ENCODE measurements at places on chromosomes 5 and 9.

GRCh38 chr5:119945691-119946090 is 316.3 kb downstream of the FAM170A start:
- no peak for DNase-seq

GRCh38 chr5:172111852-172112225 is 76.2 kb downstream of the STK10 start:
- DNase-seq: no peak

GRCh38 chr5:142040285-142040684 is 27.5 kb upstream of the GNPDA1 start:
- no peak for DNase-seq

DNA sequence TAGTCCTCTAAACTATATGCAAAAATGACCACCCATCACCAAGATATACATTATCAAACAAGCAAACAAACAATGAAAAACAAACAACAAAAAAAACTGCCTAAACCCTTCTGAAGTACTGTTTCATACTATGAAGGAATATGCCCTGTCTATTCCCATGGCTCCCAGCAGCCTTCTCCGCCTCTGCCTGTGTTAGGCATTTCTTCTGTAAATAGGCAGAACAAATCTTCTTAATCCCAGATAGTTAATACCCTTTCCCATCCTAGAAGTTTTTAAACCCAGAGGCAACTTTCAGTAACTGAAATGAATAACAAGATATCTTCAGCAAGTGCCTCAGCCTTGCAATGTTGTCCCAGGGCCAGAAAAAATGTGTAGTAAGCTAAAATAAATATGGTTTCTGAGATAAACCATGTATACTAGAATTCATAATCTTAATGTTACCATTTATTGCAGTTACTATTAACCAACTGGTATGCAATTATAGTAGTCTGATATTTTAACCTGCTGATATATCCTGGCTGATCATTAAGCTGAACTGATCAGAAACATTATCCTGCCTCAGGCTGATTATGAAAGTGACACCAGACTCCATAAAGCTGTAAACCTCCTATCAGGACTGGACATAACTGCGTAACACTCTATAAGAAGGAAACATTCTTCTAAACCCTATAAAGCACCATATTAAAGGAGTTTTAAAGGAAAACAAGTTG is 68.5 kb downstream of the ANKRD31 start:
- DNase-seq: no peak

GRCh38 chr5:78405829-78406750 is 45.7 kb downstream of the SCAMP1 start:
- DNase-seq: no peak

GRCh38 chr5:144237851-144238250 is 67.2 kb downstream of the KCTD16 start:
- no peak for DNase-seq

DNA sequence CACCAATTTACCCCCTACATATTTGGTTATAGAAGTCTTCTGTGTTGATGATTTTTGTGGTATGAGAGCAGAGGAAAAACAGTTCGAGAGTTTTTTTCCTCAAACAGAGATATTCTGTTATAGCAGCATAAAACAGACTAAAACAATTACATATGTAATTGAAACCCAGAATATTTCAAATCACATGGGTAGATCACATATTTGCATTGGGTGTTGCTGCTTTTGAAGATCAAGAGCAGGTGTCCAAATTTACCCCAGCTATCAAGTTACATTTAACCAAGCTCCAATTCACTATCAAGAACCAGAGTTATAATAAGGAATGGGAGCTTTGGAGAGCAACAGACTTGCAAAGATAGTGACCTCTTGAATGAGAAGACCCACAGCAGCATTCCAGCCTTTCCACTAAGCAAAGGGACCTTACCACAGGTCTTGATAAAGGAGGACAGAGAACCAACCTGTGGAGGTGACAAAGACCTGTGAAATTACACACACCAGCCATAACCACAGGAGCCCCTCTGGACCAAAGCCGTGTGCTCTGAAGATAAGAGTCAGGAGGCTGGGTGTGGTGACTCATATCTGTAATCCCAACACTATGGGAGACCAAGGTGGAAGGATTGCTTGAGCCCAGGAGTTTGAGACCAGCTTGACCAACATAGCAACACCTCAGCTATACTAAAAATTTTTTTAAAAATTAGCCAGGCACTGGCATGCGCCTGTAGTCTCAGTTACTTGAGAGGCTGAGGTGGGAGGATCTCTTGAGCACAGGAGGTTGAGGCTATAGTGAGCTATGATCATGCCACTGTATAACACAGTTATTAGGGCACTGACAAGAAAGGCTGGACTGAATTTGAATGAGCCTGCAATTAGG is 4.0 kb upstream of the CCL28 start:
- no peak for DNase-seq

GRCh38 chr5:71810023-71810422 is 90.9 kb downstream of the CARTPT start:
- DNase-seq: no peak

- DNase-seq: peak; percentile 51
Observed at GRCh38 chr5:107389130-107389774, 281.5 kb downstream of the EFNA5 start.

- no peak for DNase-seq
Observed at GRCh38 chr9:38053697-38054461, 15.1 kb downstream of the SHB start.

DNA sequence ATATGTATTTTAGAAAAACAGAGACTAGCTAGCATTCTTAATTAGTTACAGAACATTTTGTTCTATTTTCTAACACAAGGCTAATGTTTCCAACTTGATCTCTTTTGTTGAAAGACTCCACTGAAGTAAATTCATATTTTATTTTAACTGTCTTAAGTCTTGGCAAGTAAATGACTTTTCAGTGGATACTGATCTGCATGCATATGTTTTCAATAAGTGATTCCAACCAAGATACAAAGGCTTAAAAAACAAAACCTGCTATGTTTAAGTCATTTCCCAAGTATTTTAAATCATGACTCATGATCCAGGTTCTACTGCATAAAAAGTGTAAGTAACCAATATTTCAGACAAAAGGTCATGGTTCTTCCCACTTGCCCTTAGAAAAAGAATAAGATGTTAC is 5.7 kb downstream of the CDO1 start:
- no peak for DNase-seq

DNA sequence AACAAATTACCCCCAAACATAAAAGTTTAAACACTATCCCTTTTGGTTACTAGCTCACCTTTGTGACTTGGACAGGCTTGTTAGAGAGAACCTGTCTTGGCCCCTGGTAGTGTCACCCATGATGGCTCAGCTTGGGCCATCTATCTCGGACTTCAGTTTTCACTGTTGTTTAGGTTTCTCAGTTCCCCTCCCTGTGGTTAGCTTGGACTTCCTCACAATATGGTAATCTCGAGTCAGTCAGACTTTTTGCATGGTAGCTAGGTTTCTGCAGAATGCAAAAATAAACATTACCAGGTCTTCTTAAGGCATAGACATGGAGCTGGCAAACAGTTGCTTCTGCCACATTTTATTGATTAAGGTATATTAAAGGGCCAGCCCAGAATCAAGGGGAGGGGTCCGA is 324.3 kb upstream of the RORB start:
- DNase-seq: no peak

DNA sequence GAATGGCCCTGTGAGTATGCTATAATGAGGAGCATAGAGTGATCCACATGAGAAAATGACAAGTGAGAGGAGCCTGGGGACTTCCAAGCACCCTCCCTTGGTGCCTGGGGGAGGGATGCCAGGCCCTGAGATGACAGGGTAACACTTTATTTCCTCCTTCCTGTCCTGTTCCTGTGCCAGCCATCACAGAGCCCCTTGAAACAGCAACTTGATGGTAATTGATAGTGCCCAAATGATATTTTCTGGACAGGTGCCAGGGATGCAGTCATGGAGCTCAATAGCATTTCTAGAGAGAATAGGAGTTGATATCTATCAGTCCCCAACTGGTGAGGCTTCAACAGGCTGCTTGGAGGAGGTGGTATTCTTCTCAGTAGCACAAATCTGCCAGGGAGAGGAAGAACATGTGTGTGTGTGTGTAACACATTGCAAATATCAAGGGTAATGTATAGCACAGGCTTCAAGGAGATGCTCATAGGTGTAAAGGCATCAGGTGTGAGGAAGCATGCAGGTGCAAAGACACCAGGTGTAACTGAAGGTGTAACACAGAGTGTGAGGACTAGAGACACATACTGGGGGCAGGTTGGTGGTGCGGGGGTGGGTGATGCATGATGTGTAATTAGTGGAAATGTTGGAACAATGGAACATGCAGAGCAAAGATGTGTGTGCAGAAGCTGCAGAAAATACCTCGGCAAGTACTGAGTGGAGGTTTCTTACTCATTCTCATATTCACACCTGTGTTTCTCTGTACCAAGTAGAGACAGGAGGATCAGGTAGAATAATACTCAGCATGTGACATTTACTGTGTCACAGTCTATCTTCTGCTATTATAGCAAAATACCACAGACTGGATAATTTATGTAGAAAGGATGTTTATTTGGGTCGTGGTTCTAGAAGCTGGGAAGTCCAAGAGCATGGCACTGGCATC is 18.1 kb upstream of the WWC1 start:
- no peak for DNase-seq

- DNase-seq: no peak
Observed at GRCh38 chr5:65075623-65076250, 307.0 kb downstream of the CWC27 start.

DNA sequence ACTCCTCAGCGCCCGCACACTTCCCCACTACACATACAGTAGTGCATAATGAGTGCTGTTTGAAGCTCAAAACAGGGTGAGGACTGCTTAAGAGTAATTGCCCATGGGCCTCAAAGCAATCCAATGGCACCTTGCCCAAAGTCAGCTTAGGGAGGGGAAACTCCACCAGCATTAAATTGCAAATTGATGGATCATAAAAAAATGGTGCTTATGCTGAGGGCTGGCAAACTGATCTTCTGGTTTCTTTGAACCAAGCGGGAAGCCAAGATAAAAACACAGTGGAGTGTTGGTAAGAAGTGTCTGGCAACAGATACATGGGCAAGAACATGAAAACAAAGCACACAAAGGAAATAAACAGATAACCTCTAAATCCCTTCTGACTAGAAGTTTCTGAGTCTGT is 28.0 kb downstream of the TLE1 start:
- DNase-seq: no peak

Measured in Peyer's patch (tissue), 4 donors.